T-helper 9 cell (primary cell): ENCODE measurements at places on chromosomes 2 and 18.

GRCh38 chr2:67277450-67277849, 119.7 kb upstream of the ETAA1 start:
- no peak for DNase-seq

DNA sequence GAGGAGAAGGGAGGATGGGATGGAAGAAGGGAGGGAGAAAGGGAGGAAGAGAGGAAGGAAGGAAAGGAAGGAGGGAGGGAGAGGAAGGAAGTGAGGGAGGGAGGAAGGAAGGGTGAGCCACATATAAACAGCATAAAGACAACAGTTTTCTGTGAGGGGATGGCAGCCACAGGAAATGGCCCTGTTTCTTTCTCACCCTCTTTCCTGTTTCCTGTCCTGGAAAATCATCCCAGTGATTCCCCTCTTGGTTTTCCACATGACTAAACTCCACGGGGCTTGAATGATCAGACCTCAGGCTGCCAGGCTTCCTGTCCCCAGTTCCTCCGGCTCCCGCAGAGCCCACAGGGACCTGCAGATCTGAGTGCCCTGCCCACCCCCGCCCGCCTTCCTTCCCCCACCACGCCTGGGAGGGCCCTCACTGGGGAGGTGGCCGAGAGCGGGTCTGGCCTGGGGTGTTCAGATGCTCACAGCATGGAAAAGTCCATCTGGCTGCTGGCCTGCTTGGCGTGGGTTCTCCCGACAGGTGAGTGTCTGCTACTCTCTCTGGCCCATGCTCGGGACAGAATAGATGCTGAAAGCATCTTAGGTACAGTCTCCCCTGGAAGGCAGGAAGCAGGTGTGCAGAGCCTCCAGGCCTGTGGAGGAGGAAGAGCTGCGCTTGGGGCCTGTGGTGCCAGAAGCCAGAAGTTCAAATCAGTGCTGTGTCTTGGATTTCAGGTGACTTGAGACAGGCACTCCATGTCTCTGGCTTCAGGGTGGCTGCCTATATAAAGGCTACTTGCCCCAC, at the start of gene SIGLEC15:
TSS of gene SIGLEC15 (plus strand) at position 418 of the 787 bp plus-strand sequence. CDS start at position 472, 54 bp downstream.
- DNase-seq: no peak

- no peak for DNase-seq
These were observed 10.2 kb downstream of the AFTPH start for GRCh38 chr2:64534363-64534762.

DNA sequence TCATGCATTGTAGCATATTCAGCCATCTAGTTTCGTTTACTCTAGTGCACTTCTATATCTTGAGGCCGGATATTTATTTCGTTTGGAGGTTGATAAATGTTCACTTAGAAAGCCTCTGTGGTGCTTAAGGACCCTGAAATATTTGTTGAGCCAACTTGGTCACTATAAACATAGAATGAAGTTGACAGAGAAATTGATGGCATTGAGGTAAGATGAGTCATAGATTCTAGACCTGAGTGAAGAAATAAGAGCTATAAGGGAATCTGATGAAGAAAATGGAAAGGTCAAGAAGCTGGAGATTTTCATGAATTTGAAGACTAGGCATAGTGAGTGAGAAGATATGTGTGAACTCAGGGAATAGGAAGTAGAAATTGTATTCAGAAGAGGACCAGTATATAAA, 35.9 kb downstream of the EPC2 start:
- DNase-seq: no peak

DNA sequence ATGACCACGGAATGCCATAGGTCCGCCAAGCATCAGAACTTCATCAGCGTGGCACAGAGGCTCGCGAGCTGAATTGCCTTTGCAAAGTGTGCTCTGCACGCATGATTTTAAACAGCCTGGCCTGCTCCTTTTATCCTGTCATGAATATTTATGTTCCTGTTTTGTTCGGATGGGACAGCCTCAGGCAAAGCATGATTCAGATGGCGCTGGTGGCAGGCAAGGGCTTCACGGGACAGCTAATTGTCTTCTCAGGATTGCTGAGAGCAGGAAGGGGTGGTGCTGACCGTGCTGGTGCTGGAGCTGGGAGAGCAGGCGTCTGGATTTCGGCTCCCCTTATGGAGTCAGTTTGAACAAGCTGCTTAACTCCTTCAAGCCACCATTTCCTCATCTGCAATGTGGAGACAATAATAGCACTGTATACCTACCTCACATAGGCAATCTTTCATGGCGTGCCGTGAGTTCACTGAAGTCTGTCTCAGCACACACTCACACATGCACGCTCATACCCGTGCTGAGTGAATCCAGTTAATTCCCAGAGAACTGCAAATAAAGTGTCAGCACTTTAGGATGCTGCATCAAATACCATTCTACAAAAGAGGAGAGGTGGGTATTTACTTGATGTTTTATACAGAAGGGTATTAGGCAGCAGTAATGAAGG, 79.7 kb upstream of the APCDD1 start:
- DNase-seq: no peak

GRCh38 chr2:15818881-15819280, 121.5 kb upstream of the MYCN start:
- no peak for DNase-seq

DNA sequence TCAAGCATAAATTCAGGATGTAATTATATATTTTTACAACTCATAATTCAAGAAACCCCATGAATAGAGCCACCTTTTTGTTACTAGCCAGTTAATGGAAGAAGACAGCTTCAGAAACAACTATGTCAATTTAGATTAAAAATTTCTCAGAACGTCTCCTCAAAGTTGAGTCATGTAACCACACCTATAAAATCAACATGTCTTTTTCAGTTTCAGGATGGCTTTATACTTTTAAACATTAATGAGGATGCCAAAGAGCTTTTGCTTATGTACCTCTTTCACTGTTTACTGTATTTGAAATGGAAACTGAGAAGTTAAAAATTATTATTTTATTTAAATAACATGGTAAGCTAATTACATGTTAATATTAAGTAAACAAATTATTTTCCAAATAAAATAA, 280.1 kb downstream of the PTH2R start:
- no peak for DNase-seq

- peak; percentile 59 for DNase-seq
These were observed 24.1 kb downstream of the PSMG2 start for GRCh38 chr18:12726774-12727550.

DNA sequence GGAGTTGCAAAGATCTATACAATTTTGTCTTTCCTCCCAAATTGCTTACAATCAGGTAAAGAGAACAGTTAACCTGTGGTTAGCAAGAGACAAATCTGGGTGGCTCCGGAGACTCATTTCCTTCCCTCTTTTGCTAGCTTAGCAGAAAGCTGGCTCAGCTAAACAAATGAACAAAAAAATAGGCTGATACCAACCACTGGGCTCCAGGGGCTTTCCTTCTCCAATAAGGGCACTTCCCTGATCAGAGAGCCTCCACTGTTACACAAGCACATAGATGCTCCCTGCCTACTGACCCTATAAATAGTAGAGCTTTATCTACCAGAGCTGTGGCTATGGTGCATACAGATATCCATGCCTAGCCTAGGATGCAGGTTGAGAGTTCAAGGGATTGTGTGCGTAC, 90.1 kb upstream of the ARL5A start:
- DNase-seq: no peak

GRCh38 chr2:40282428-40282827, 169.5 kb downstream of the SLC8A1 start:
- no peak for DNase-seq

GRCh38 chr2:105943977-105944376, 199.3 kb downstream of the NCK2 start:
- DNase-seq: no peak

- no peak for DNase-seq
These were observed 28.8 kb downstream of the STEAP3 start for GRCh38 chr2:119252186-119253113.

DNA sequence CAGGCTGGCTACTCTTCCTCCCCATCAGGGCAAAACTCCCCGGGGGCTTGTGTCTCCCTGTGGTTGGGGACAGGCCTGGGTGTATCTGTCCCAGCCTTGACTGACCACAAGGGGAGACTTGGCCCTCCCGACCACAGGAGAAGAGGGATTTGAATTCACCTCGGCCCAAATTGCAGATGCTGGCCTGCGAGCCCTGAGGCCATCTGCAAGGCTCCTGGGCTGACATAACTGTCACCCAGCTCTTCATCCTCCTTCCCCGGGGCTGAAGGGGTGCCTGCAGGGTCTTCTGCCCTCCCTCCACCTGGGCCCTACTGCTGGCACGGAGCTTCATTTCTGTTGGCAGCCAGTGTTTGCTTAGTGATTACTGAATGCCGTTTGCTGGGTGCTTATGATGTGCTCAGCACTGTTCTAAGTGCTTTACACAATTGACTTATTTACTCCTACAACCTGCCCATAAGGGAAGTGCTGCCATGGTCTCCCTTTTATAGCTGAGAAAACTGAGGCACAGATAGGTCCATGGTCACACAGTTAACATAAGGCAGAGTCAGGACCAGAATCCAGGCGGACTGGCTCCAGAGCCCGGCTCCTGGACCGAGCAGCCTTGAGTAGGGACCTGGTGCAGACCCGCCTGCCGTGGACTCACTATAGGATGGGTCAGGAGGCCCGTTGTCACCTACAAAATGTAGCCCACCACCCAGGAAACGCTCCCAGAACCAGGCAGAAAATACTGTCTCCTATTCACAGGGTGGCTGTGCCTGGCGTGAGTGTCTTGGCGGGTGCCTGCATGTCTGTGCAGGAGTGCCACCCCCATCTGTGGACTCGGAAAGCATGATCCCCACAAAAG, 18.9 kb downstream of the STEAP3 start:
- no peak for DNase-seq

- DNase-seq: no peak
These were observed 6.1 kb upstream of the NR4A2 start for GRCh38 chr2:156338578-156338977.

DNA sequence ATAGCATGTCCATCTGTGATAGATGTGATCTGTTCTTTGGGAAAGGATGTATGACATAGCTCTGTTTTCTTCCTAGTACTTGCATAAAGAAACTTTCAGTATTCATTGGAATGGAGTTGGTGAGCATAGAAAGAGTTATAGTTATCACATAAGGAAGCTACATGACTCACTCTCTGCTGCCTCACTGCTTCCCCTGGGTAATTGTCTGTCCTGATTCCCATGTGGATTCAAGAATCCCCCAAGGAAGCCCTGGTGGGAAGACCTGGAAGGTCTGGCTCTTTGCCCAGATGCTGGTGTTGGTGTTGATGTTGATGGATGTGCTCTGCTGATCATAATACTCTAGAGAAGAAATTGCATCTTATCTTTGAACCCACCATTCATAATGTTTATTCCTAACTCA, 60.6 kb downstream of the PTPN4 start:
- DNase-seq: no peak

DNA sequence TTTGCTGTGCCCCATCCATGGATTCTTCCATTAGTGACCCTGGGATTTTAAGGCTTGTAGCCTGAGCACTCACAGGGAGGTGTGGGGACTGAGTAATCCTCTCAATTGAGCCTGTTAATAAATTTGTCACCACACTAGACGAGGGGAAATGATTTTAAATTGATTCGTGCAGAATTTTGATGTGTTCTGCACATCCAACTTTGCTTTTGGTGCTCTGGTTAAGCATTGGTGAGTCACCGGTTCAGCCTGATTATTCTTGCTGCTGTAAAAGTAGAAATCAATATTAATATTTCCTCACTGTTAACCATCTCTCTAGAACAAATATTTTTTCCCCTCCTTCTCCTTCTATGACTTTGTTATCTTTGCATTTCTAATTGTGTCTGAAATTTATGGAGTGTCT, 482.0 kb downstream of the TSN start:
- no peak for DNase-seq

DNA sequence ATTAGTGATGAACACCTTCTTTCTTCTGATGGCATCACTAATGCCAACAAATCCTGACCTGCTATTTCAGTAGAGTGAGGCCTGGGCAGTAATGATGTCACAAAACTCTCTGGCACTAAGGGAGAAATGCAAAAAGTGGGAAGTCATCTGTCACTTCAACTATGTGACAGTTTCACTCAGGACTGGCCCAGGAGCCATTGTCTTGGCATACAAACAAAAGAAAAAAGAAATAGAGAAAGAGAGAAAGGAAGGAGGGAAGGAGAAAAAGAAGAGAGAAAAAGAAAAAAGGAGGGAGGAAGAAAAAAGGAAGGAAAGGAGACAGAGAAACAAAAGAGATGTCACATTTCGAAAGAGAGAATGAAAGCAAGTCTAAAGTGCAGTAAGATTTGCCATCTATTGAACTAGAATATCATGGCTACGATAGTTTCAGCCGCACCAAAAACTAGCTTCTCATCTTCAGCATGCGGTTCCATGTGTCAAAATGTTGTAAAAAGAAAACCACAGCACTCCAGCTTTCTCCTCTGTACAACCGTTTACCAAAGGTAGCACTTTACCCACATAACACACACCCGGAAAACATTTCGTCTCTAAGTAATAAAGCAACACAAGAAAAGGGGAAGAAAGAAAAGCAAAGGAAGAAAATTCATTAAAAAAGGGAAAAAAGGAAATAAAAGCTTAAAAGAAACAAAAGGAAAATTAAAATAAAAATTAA, 50.1 kb downstream of the CD226 start:
- DNase-seq: no peak

GRCh38 chr2:111162718-111163331, 42.1 kb downstream of the BCL2L11 start:
- DNase-seq: no peak

GRCh38 chr2:201784563-201784962, 3.8 kb upstream of the ALS2 start:
- DNase-seq: no peak

DNA sequence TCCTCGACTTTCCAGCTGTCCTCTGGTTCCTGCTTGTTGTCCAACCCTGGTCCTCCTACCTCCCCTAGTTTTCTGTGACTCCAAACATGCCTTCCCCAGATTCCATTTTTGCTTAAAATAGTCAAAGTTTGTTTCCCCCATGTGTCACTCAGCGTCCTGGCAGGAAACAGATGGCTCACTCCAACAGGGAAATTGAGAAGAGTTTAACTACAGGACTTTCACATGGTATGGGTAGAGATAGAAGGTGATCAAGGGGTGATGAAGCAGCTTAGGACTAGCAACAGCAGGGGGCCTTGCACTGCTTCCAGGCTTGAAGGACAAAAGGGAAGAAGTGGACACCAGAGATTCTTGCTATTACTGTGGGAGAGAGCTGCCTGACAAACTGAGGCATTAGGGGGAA, 6.1 kb upstream of the CUL3 start:
- DNase-seq: no peak

- DNase-seq: no peak
These were observed 160.4 kb upstream of the BCL2L11 start for GRCh38 chr2:110960281-110960680.

DNA sequence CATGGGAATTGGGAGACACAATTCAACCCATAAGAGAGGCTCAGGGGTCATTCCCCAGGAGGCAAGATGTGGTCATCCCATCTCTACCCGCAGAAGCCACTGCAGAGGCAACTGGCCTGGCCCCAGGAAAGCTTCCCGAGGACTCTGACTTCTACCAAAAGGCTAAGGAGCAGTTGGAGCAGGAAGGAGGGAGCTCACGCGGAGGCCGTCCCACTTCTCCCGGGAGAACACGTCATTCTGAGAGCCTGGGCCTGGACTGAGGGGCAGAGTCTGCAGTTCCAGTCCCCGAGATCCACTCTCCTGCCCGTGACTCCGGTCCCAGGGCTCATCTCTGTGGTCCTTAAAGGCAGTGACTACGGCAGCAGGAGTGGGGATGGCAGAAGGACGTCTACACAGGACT, 69.0 kb upstream of the TAF1B start:
- DNase-seq: no peak
